ENCODE measurements at places on chromosomes 16 and 17. TPM values are rescaled to one million over a fixed set of nuclear protein-coding genes. Genes with fewer than 3 reads are reported as not detected.

- peak; percentile 46 for DNase-seq
These were observed 25.5 kb upstream of the BEAN1 start for GRCh38 chr16:66401610-66402009.

- no peak for DNase-seq
These were observed 7.4 kb downstream of the CDC42EP4 start for GRCh38 chr17:73304438-73304837.

DNA sequence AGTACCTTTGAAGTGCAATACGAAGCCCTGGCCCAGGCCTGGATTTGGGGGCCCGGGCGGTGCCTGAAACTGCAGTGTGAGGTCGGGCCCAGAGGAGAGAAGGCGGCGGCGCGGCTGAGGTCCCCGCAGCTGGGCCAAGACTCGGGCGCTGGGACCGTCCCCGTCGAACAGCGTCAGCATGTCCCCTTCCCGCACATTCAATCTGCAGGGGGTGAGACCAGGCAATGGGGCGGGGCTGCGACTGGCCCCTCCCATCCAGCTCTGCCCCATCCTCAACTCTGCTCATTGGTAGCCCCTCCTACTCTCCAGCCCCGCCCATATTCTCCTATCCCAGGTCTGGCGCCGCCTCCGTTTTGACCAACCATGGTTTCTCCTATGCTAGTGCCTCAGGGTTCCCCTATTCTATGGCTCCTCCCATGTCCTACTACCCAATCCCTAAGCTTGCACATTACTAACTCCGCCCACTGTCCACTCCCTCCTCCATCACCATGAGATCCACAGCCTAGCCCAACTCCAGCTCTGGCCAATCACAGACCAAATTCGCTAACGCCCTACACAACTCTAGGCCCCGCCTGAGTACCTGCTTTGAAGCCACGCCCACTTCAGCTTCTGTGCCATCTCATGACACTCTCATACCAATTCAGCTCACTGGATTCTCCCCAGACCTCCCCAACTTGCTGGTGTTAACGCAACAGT, 14.4 kb upstream of the CDIPT start:
- no peak for DNase-seq

DNA sequence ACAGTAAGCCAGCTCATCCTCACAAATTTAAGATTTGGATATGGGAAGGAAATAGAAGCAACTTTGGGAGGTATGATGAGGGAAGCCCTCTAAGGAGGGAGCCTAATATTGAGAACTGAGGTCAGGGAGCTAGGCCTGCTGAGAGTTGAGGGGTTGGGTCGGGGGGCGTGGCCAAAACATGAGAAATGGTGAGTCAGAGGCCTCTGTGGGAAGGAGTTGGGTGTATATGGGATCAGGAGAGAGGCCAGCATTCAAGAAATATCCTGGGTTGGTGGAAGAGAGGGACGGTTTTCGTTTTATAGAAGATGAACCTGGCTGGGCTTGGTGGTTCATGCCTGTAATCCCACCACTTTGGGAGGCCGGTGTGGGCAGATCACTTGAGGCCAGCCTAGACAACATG, 48.4 kb downstream of the CLEC16A start:
- no peak for DNase-seq

INPP5K gene
- 34.2 TPM for total RNA-seq

- no peak for DNase-seq
These were observed 31.9 kb downstream of the CYB561 start for GRCh38 chr17:63414222-63414621.

INCA1 gene
- 1.8 TPM for total RNA-seq

- DNase-seq, result no peak
These were observed 18.9 kb upstream of the MFSD6L start for GRCh38 chr17:8818047-8818446.
